Nephron progenitor cell (in vitro differentiated cells): ENCODE measurements at places on chromosomes 5 and 9.

- H3K27ac ChIP-seq, result no peak overlapping the region
- peaks cover 8% of the 10 kb centered on the region for H3K4me1 ChIP-seq
- DNase-seq, result no peak
- no peaks in the 10 kb centered on the region for H3K27me3 ChIP-seq
Observed at GRCh38 chr5:163735069-163735468, 229.7 kb downstream of the MAT2B start.

GRCh38 chr5:146722361-146722779 is 156.2 kb downstream of the PPP2R2B start:
- no peak overlapping the region for H3K27ac ChIP-seq
- no peaks in the 10 kb centered on the region for H3K27me3 ChIP-seq

GRCh38 chr9:86669422-86669821 is 277.9 kb downstream of the GAS1 start:
- no peak overlapping the region for H3K4me3 ChIP-seq
- H3K27me3 ChIP-seq, result peaks cover 4% of the 10 kb centered on the region
- DNase-seq, result no peak
- peaks cover 53% of the 10 kb centered on the region for H3K4me1 ChIP-seq
- peaks cover 12% of the 10 kb centered on the region for H3K36me3 ChIP-seq

DNA sequence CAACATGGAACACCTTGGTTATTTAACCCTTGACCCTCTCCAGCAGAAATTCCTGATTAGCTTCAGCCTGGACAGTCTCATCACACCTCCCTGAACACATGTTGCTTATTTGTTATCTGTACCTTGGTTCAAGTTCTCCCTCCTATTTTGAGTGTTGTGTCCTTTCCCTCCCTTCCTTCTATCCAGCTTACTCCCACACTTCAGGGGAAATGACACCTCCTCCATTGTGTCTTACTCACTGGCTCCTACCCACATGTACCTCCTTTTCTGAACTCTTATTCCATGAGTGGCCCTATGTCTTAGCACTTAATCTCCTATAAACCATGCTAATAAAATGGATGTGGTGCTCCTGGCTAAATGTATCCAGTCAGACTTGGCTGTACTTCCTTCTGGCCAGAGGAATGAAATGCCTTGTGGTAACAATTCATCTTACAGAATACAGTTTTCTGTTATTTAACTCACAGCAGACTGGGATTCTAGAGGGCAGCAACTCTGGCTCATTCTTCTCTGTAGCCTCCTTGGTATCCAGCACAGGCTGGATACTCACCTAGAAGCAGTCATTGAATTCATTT is 11.2 kb downstream of the LIX1 start:
- DNase-seq, result no peak
- peaks cover 4% of the 10 kb centered on the region for H3K27me3 ChIP-seq
- no peaks in the 10 kb centered on the region for H3K36me3 ChIP-seq
- H3K4me1 ChIP-seq, result peaks cover 37% of the 10 kb centered on the region
- H3K4me3 ChIP-seq, result no peak overlapping the region

- H3K4me3 ChIP-seq, result no peak overlapping the region
- peaks cover 3% of the 10 kb centered on the region for H3K27me3 ChIP-seq
- H3K4me1 ChIP-seq, result peaks cover 10% of the 10 kb centered on the region
Observed at GRCh38 chr5:34867660-34868059, 28.7 kb downstream of the TTC23L start.
